ENCODE measurements at places on chromosomes 7 and 10.
A peak's percentile ranks its signal among the peaks of the same experiment; 100 is the strongest.

DNA sequence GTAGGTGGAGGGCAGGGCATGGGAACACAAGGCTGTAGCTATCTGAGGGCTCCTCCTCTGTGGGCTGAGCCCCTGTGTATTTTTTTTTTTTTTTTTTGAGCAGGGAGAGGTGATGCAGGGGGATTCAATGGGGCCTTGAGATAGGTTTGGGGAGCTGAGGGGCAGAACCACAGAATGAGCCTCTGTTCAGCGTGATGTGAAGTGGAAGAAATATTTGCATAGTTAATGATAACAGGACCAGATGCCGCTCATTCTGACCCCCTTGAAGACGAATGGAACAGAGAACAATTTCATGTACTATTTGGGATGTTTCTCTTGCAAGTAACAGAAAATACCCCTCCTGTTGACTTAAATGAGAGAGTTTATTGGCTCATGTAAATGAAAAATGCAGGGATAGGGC is 69.7 kb upstream of the EMX2 start:
- DNase-seq = no peak

- DNase-seq = no peak
Measured at GRCh38 chr7:112584290-112584689, 103.5 kb downstream of the LSMEM1 start.

GRCh38 chr10:120999868-121000267 is 148.7 kb downstream of the WDR11 start:
- no peak for DNase-seq

DNA sequence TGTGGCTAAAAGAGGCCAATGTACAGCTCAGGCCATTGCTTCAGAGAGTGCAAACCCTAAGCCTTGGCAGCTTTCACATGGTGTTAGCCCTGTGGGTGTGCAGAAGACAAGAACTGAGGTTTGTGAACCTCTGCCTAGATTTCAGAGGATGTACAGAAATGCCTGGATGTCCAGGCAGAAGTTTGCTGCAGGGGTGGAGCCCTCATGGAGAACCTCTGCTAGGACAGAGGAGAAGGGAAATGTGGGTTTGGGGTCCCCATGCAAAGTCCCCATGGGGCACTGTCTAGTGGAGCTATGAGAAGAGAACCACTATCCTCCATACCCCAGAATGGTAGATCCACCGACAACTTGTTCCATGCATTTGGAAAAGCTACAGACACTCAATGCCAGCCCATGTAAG is 12.4 kb downstream of the SORCS1 start:
- DNase-seq = no peak

DNA sequence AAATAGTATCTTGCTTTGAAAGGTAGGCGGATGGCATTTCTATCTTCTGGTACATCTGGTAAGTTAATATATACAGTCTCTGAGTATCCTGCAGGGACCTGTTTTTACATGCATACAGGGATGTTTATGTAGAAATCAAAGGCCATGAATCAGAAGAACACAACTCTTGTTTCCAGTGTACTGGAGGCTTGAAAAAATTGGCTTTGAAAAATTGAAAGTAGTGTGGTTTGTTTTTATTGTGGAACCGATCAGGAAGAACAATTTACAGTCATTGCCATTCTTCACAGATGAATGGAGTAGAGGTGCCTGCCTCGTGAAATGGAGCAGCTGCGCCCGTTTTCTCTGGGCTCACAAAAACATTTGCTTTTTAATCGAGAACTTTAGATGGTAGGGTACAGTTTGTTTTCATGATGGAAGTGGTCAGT is 54.0 kb upstream of the RPA3 start:
- no peak for DNase-seq

DNA sequence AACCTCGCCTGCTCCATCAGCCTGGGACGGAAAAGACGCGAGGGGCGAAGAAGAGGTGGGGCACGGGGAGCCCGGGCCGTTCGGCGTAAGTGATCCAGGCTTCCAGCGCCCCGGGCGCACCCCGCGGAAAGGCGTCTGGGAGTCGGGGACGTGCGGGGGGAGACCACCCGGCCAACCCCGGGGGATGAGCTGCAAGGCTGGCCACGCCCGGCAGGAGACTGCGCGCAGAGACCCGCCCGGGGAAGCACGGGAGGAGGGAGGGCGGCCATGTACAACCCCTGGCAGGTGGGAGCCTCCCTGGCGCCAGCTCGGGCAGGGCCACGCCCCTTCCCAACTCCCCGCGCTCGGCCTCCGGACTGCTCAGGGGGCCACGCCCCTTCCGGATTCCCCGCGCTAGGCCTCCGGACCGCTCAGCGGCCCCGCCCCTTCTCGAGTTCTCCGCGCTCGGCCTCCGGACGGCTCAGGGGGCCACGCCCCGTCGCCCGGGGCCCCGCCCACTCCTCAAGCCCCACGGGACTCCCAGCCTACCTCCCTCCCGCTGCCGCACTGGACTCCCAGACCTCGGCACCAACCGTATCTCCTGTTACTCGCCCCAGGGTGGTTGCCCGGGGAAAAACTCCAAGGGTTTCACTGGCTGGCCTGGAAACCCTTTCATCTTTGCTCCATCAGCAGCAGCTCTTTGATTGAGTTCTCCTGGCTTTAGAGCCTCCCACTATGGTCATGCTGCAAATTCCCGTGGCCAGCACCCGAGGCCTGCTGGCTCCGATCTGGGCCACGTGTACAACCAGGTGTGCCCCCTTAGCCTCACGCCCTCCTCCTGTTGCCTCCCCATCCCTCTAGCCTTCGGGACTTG is 284.4 kb downstream of the ZEB1 start:
- DNase-seq = peak; percentile 28

DNA sequence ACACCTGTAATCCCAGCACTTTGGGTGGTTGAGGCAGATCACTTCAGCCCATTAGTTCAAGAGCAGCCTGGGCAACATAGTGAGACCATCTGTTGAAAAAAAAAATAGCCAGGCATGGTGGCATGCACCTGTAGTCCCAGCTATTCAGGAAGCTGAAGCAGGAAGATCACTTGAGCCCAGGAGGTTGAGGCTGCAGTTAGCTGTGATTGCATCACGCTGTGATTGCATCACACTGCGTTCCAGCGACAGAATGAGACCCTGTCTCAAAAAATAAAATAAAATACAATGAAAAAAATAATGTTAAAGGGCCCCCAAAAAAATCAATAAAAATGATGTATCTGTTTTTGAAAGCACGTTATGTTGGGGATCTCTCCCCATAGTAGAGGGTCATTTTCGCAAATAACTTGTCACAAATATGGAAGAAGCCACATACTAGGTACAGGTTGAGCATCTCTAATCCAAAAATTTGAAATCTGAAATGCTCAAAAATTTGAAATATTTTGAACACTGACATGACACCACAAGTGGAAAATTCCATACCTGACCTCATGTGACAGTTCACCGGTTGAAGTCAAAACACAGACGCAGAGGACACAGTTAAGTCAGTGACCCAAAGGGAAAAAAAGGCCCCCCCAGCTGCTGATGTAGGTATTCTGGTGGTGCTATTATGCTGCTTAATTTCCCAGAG is 9.5 kb downstream of the CISD1 start:
- no peak for DNase-seq

- no peak for DNase-seq
Measured at GRCh38 chr10:60009710-60010383, 103.5 kb upstream of the CCDC6 start.

DNA sequence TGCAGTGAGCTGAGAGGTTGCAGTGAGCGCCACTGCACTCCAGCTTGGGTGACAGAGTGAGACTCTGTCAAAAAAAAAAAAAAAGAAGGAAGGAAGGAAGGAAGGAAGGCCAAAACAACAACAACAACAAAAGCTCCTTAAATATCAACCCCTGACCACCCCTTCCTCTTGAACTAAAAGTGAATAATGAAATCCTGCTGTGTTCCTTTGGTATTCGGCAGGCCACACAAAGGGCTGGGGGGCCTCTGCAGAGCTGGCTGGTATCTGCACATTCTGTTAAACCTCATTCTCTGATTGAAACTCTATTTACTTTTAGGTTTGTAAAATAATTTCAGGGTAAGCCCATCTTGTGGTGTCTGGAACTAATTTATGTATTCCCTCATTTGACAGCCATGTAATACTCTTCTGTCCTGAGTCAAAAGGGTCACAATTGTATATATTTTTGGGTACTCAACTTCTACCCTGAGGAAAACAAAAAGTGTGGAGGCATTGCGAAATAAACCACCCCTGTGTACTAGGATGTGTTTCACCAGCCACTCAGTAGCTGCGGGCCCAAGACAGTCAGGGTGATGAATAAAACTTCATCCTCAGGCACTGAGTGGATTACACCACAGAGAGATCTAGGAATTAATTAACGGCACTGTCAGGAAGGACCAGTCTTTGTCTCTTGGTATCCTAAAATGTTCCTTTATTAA is 446.4 kb upstream of the PFKP start:
- no peak for DNase-seq

GRCh38 chr7:80057488-80057887 is 77.1 kb upstream of the GNAI1 start:
- no peak for DNase-seq

DNA sequence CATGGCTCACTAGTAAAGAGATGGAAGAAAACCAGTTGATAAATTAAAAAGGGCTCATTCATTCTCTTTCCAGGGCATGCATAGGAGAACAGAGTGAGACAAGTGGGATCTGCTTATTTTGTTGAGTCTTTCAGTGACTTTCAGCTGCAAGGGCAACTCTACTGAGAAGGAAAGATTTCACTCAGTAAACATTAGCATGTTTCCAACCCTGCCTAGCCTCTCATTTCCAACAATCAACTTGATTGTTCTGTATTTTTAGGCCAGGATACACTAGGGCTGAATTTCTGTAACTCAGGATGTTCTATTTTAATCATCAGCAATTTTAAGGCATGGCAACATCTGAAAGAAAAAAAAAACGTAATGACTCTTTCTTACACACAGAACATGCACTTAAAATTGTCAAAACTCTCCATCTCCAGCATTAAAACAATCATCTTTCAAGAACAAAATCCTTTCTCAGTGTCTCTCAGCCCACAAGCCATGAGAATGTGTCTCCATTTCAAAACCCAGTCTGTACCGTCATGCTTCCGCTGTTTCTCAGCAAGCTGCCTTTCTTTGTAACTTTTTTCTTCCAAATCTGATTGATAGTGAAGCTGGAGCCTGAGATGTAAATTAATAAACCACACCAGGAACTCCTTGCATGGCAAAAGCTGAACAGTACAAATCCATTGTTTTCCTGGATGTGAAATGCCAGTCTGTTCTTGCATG is 147.2 kb upstream of the KLF14 start:
- no peak for DNase-seq

DNA sequence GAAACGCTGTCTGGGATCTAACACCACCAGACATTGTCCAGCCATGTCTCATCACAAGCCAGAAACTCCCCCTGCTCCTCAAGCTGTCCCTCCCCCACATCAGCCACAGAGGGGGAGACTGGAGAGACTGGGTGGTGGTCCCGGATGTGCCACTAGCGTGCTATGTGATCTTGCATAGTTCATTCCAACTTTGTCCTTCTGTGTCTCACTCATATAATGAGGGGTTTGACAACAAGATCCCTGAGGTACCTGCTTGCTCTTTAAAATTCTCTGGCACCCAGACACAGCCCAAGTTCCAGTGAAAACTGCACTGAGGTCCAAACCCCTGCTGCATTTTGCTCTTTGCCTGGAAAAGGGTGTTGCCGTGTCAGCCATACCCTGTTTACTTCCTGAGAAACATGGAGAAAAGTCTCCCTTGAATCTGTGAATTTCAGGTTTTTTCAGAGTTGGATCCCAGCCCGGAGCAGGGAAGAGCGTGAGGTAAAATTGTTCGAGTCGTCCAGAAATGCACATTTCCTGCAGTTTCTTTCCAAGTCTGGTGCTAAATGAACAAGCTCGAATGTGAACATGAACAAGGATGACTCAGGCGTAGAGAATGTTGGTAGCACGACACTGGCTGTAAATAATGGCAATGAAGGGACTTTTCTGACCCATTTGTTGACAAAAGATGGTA is 156.6 kb downstream of the CCDC3 start:
- no peak for DNase-seq

- no peak for DNase-seq
Measured at GRCh38 chr10:35913628-35914027, 271.5 kb upstream of the FZD8 start.

- DNase-seq = no peak
Measured at GRCh38 chr10:79285315-79286197, 61.7 kb upstream of the PPIF start.

DNA sequence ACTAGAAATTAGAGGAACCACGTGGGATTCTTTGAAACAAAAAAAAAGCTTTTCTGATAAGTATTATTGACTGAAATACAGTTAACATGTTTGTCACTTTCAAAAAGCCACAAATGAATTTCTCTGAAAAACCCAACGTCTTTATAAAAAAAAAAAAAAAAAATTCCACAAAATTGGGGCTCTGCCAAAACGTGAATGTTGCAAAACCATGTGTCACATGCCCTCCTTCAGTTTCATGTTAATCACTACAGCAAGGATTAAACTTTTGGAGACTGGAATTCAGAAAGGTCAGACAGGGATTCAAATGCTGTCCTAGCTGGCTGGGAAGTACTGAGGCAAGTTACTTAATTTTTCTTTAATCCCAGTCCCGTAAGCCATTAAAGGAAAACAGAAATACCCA is 278.0 kb upstream of the KLF14 start:
- DNase-seq = no peak

- DNase-seq = no peak
Measured at GRCh38 chr10:119283818-119284217, 76.4 kb downstream of the GRK5 start.

- DNase-seq = no peak
Measured at GRCh38 chr7:131250331-131250730, 77.3 kb upstream of the MKLN1 start.

GRCh38 chr10:82331716-82332115 is 456.7 kb downstream of the NRG3 start:
- no peak for DNase-seq

GRCh38 chr7:73520673-73521635 is 1.1 kb downstream of the BAZ1B start:
- no peak for DNase-seq

DNA sequence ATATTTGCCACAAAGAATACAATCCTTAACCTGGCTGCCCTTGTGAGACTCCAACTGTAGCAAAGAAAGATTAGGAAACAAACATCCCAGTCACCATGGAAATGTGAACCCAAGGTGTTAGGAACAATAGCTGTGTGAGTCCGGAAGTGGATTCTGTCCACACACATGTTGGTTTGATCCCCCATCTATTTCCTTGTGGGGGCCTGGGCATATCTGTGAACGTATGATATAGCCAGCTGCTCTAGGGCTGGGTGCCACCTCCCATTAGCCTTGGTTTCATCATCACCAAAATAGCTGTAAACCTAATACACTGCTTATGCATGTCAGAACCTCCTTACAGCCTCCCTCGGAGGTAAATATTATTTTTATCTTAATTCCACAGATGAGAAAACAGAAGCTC is 26.4 kb downstream of the GRK5 start:
- no peak for DNase-seq

DNA sequence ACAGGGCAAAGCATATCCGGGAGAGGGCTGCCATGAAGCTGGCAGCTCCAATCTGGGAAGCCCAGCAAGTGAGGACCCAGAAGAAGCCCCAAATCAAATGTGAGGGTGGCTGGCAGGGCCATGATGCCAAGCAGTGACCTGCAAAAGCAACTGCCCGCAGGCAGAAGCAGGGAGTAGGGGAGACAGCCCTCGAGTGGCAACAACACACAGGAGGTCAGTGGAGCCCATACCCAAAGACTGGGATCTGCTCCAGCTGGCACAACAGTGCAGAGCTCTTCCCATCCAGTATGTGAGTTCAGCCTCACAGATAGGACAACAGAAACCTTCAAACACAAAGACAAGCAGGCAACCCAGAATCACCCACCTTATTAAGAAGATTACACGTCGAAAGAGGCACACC is 45.0 kb downstream of the GRID1 start:
- DNase-seq = no peak
